ENCODE measurements at places on chromosomes 5 and 9.
A peak's percentile ranks its signal among the peaks of the same experiment; 100 is the strongest.

DNA sequence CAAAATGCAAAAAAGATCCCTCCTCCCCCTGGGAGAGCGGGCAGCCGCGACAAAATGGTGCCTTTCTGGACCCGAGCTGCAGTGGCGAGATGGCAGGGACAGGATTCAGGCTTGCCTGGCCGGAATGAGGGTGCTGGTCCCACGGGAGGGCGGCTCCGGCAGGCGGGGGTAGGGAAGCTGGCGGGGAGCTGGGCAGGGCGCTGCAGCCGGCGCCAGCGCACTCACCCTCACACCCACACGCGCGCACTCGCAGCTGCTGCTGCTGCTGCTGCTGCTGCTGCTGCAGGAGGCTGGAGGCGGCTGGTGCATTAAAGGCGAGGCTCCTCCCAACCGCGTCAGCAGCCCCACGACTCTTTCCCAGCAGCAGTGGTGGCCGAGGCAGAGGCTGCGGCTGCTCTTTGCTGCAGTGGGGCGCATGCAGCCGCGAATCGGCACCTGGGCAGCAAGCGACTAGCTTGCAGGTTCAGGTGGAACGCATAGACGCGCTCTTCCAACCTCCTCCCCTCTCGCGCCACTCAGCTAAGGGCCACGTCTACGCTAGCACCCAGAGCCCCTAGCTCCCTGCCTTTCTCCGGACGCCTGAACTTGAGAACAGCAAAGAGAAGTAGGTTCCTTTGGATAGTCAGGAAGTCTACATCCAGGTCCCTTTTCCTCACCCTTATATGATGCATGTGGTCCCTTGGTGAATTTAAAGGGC, at the start of gene PPP2R2B:
Gene PPP2R2B, minus strand, starts transcription at position 282 of the 697 bp plus-strand sequence.
- peak; percentile 77 for DNase-seq

DNA sequence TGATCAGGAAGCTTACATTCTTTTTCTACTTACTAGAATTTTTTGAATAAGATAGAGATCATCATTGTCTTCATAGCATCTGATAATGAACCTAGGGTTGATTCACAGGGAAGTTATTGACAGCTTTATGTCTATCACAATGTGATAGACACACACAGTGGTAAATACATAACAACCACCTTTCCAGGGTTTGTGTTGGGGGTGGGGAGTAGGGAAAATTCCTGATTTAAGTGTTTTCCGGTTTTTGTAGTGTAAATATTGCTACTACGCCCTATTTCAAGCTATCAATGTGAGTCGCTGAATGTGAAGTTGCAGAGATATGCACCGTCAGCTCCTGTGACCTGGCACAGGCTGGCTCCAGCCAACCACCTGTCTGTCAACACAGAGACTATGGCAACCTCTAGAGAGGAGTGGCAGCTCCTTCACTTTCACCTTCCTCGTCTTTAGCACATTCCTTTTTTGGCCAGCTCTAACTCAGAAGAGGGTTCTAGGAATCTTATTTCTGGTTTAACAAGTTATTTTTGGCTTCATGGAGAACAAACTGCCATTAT, 224.9 kb downstream of the MAT2B start:
- no peak for DNase-seq

GRCh38 chr9:9792144-9792857, 820.5 kb downstream of the PTPRD start:
- DNase-seq: no peak

GRCh38 chr9:39108145-39108544, 179.8 kb downstream of the CNTNAP3 start:
- DNase-seq: no peak

DNA sequence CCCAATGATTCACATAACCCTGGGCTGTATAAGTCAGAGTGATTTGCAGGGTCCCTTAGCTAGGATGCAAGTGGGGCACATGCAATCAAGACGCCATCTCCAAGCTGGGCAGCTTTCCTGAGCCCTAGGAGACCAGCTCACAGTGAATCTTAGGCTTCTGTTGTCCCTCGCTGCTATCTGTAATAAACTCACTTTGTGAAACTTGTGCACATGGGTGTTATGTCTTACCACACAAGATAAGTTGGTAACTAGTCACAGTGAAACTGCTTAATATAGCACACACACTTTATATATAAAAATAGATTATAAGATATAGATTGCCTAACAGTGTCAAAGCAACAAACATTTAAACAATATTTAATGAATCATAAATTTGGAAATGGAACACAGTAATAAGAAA, 658.5 kb downstream of the SLCO4C1 start:
- no peak for DNase-seq

- no peak for DNase-seq
These were observed 210.6 kb downstream of the MAPKAP1 start for GRCh38 chr9:125496313-125496834.

- DNase-seq: no peak
These were observed 10.4 kb downstream of the BASP1 start for GRCh38 chr5:17227868-17228267.

DNA sequence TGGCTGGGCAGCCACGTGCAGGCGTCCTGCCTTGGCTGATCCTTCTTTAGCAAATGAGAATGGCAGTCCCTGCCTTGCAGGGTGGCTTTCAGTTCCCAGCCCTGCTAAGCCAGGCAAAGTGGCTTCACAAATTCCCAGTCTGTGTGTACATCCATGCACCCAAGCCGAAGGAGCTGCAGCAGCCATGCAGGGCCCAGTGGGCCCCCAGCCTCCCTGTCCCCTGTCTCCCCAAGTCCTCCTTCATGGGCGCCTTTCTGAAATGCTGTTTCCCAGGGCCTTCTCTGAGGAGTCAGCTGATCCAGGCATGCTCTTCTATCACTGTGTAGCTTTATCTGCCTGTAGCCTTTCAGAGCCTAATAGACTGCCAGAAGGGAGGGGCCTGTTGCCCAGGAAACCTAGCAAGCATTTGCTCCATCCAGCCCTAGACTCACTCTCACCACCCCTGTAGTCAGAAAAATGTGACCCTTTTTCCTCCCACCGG, 47.4 kb upstream of the SHC3 start:
- DNase-seq: no peak

- DNase-seq: no peak
These were observed 2.8 kb downstream of the ZNF608 start for GRCh38 chr5:124743602-124744169.

DNA sequence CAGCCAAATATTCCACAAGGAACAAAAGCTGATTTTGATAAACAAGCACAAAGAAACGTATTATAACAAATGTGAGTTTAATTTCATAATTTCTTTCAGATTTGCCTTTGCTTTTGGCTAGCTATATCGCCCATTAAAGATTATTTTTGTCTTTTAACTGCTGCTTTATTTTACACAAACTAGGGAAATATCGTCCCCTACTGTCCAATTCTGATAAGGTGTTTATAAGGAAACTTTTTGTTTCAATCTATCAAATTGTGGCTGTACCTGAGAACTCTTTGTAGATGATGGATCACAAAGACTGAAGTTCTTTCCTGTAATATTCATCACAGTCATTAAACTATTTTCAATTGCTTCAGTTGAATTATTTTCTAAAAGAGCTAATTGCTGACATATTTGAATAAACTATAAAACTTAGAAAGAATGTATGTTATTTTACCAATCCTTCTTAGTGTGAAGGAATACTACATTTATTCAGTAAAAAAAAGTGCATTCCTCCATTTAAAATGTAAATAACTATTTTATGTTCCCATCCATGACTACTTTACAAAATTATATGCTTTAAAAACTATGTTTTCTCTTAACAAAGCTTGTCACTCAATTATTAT, 431.3 kb upstream of the ITGA1 start:
- peak; percentile 44 for DNase-seq

GRCh38 chr9:97299809-97300414, 7.5 kb upstream of the CCDC180 start:
- no peak for DNase-seq

DNA sequence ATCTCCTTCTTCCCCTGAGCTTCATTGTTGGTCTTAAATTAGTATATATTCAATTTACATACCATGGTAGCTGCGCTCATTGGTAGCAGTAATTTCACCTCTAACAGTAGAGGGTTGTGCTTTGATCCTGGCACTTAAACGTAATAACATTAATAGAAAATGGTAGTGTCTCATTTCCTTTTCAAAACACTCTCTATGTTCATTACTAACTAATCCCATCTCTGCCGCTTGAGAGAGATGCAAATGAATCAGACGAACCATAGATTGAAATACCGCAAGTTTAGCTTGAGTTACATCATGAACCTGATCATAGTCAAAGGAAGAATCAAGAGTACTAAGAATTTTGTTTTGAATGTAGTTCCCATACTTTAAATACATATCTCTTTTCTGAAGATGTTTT, 2.2 kb downstream of the THBS4 start:
- DNase-seq: no peak

- DNase-seq: no peak
These were observed 48.5 kb upstream of the BNC2 start for GRCh38 chr9:16918920-16919319.

- no peak for DNase-seq
These were observed 24.4 kb downstream of the ZCCHC7 start for GRCh38 chr9:37144762-37145161.

DNA sequence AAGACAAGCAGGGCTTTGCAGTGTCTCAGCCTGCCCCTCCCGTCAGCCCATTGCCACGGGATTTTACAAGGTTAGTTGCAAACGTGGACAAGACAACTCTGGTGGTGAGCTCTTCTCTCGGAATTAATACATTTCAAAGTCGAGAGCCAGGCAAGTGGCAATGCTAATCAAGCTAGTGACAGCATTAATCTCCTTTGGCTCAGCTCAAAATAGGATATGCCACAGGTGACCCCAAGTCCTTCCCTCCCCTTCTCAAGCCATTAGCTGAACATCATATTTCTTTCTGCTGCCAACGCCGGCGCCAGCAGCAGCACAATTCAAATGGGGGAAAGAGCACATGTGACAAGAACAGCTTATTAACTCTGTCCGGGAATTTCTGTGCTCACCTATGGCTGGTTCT, 190.1 kb downstream of the ATPSCKMT start:
- no peak for DNase-seq
